ENCODE measurements at places on chromosomes 5 and 9. TPM values are rescaled to one million over a fixed set of nuclear protein-coding genes. Genes with fewer than 3 reads are reported as not detected.

DOLPP1 gene
- total RNA-seq, result 6.3 TPM

GRCh38 chr9:70994582-70994981 is 126.8 kb downstream of the TRPM3 start:
- DNase-seq, result no peak

HAVCR1 gene
- not detected for total RNA-seq

TMC1 gene
- not detected for total RNA-seq

GRCh38 chr5:157689942-157690689 is 18.8 kb downstream of the C5orf52 start:
- DNase-seq, result peak; percentile 13

DNA sequence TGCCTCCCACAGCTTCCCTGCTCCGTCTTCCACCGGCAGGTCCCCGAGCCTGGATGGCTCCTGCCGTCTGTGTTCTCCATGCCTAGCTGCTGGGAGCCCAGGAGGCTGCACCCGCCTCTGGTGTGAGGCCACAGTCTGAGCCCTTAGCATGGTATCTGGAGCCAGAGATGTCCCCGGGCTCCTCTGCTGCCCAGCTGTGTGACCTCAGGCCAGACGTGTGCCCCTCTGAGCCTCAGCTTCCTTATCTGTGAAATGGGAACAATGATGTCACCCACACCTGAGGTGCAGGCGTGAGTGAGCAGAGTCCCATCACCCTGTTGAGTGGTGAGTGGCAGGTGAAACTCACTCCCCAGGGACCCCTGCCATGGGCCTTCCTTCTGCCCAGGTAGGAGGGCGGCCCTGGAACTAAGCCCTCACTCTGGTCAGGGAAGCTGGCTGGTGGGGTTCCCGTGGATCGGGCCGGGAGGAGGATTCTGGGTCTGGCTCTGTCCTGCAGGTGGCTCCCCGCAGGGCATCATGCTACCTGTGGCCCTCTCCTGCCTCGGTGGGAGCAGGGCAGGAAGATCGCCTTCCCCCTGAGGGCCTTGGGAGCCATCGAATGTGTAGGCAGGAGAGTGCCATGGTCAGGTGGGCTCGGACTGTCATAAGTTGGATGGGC is 239.0 kb downstream of the PBX3 start:
- no peak for DNase-seq

AJM1 gene
- 11.5 TPM for total RNA-seq

DNA sequence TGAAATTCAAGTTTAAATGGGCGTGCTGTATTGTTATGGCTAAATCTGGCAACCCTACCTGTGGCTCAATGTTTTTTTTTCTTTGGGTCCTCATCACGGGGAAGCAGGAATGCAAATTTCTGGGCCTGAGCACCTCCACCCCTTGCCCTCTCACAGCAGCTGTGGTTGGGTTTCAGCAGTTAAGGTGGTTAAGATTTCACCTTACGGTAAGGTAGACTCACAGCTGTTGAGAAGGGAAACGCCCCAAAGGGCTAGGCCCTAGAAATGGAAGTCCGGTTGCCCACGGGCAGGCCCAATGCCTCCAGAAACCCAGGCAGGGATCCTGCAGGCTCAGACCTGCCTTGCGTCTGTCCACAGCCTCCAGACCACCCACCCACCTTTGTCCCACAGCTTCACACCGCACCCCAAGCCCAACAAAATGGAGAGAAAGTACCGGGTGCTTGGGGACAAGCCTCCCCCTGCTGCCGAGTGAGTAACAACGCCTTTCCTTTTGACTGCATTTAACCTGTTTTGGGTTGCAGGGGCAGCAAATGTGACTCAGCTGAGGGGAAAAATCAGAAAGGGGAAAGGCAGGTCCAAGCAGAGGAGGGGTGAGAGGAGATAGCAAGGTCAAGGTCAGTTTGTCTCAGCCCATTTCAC is 48.1 kb upstream of the TDRD7 start:
- DNase-seq, result no peak

TAF11L12 gene
- not detected for total RNA-seq

DNA sequence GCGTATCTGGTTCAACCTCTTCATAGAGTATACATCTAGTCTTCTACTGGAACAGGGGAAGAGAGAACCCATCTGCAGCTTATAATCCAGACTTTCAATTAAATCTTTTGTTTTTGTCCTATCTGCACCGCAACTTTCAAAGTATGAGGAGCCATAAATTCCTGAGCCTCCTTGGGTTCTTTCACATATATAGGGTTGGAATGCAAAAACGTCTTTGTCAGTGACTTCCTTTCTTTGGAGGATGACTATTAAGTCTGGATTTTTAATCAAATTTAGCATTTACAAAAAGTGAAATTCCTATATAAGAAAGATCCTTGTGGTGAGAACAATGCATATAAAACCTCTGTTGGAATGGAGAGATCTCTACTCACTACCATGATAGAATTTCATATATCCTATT is 370.8 kb downstream of the TMEM38B start:
- DNase-seq, result no peak

GRCh38 chr9:106560540-106560939 is 302.4 kb upstream of the ZNF462 start:
- DNase-seq, result no peak

- DNase-seq, result no peak
Observed at GRCh38 chr5:42887097-42887496, 75.4 kb upstream of the SELENOP start.

- no peak for DNase-seq
Observed at GRCh38 chr9:127418037-127418471, 6.1 kb upstream of the ZNF79 start.

DNA sequence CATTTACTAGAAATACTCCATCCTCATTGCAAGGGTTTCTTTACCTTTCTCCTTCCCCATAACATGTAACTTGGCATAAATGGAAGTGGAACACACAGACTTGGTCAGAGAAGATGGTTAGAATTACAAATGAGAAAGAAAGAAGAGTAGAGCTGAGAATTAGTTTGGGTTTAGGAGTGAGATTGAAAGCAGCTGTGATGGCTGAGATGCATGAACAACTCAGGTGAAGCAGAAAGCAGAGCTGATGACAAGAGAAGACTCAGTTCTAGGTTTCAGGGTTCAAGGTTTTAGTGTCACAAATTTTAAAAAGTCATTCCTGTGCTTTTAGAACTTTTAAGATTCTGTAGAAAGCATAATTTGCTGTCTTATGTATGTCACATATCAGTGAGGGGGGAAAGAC is 54.0 kb downstream of the TMEM161B start:
- DNase-seq, result no peak

DNA sequence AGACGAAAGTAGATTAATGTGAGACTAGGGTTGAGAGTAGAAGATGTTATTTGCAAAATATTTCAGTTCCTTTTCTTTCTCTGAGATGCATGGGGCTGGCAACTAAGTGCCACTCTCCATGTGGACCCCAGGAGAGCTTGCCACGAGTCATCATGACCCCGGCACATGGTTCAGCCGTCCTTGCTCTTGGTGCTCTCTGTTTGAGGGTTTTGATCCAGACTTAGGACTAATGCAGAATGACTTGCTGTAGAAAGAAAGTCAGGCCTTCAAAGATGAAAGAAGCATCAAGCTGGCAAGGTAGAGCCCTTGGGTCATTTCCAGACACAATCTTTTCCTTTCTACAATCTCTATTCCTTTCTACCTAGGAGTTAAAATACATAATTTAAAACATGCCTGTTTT is 84.7 kb downstream of the RASGRF2 start:
- DNase-seq, result no peak

GRCh38 chr9:15374310-15374709 is 48.4 kb upstream of the SNAPC3 start:
- DNase-seq, result no peak

GPR150 gene
- 0.25 TPM for total RNA-seq

SLC34A1 gene
- total RNA-seq, result not detected

DNA sequence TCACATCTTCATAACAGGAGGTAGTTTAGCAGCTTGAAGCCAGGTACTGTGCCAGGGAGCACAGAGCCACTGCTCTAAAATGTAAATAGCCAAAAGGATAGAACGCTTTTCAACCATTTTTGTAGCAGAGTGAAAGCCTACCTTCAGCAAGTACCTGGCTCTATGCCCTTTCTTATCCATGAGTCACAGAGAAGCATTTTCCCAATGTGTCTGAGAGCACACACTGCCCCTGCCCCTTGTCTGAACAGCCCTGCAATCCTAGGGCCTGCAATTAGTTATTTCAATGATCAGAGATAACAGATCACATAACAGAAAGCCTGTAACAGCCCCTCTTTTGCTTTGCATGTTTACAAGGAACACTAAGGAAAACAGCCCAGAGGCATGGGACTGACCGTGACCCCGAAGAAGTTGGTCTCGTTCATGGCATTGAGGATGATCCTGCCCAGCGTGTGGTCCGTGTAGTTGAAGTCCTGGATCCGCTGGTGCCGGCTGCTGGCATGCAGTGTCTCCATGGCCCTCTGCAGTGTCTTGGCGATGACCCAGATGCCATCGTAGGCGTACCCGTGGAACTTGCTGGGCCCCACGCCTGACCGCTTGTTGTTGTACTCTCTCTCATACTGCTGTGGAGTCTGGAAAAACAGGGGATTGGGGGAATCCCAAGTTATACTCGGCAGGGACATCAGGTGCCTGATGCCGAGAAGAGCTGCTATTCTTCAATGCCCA is 198.3 kb upstream of the TBC1D2 start:
- DNase-seq, result no peak

GRCh38 chr5:59401637-59402036 is 491.9 kb downstream of the PDE4D start:
- DNase-seq, result no peak

Measured in right cardiac atrium (tissue), 5 donors.